ENCODE measurements at places on chromosomes 5 and 9.
A peak's percentile ranks its signal among the peaks of the same experiment; 100 is the strongest.

DNA sequence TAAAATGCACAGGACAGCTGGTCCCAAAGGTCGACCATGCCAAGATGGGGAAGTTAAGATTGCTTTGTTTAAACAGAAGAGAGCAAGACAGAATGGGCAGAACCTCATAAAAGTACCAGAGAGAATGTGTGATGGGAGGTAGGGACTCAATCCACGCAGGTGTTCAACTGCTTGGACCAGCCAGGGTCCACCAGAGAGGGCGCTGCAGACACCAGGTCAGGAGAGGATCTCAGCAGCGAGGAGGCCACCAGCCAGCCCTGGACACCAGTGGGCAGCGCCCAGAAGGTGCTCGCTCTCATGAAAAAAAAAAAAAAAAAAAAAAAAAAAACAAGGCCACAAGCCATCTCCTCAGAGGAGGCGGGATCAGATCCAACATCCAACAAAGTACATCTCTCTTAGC is 81.8 kb downstream of the SHC3 start:
- no peak for DNase-seq

DNA sequence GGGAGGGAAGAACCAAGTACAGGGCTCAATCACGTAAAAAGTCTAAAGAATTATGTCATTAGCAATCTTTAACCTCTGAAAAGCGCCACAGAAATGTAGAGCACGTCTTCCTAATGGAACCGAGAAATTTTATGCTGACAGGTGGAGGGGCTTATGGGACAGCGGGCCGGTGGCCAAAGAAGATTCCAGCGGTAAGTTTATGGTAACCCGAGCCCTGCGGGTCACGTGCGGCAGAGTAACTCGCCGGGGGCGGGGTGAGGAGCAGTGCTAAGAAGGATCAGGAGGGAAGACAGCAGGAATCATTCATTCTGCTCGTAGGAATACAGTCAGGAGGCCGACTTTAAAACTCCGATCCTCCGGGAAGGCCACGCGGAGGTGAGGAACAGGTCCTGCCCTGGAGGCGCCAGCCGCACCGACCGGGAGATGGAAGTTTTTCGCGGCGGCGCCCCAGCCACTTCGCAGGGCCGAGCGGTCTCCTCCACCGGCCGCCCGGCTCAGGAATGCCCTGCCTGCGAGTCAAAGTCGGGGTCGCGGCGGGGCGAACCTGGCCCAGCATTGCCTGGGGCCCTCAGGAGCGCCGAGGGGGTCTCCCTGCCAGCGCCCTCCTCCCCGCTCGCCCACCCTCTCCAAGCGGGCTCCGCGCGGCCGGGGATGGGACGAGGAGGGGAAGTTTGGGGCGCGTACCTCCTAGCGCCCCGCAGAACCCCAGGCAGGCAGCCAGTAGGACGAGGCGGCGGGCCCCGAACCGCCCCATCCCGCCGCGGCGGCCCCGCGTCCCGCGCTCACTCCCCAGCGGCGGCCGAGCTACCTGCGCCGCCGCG is 101.8 kb downstream of the ESM1 start:
- DNase-seq: no peak

GRCh38 chr5:6773342-6774035 is 60.3 kb downstream of the TENT4A start:
- no peak for DNase-seq

DNA sequence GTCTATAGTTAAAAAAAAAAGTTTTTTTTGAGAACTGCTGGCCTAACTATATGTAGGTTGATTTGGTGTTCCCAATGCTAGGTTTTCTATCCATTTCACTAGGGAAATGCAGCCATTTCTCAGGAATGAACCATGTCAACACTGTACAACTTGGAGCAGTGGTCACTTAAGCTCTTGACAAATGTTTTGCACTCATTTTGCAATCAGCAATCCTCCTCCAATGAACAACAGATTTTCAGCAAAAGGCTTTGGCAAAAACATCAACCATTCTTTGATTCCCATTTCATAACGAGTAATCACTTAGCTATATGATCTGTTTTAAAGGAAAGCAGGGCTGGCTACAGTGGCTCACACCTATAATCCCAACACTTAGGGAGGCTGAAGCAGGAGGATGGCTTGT is 17.9 kb downstream of the STRBP start:
- no peak for DNase-seq

DNA sequence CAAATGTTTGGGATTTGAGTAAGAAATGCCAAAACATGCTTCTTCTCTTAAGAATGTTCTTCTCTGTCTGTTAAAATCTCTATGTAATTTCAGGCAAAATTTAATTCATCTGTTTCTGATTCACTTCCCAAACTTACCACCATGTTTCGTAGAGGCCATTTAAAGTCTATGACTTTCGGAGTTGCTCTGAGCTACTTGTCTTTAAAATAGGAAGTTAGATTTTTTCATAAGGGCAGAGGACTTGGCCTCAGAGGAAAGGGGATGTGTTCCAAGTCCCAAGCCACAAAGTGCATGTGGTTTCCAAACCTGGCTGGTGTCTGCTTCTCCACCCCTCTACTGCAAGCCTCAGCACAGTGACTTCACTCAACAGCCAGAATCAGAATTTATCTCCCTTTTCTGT is 111.3 kb upstream of the ADRA1B start:
- DNase-seq: peak; percentile 48

DNA sequence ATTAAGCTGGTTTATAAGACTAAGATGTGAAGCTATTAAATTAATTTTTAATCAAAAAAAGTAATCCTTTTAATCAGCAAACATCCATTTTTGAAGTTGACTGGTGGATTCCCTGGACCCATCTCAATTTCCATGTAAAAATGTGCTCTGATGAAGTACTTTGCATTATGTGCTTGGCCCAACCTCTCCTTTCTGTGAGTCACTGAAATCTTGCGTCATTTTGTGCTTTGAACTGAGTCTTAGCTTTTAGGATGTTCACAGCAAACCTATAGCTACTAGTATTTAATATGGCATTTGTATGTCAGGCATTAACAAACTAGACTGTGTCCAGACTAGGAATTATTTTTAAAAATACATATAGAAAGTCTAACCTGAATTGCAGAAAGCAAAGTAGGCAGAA is 55.0 kb upstream of the CDH12 start:
- DNase-seq: no peak

Data from KG1 (cell line).